Stimulated activated CD4-positive, alpha-beta T cell treated with anti-CD3 and anti-CD28 coated beads, TNF-alpha, amount 100 ng/mL, for 1 hour (primary cell): ENCODE measurements at places on chromosomes 4 and X.

DNA sequence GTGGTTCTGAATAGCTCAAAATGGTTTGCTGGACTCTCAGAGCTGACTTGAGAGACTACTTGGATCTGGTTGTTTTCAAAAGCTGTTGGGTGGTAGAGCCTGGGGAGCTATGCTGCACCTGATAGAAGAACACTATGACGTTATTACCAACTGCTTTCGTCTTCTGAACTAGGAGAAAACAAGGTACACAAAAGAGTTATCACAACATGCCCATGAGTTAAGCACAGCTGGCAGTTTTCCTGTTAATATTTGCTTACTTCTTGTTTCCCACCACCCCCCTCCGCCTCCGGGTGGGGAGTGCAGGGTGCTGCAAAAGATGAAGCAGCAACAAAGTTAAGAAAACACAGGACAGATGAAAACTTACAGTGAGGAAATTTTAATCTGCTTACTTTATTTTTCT, 69.1 kb downstream of the RASL11B start:
- no peak for DNase-seq

- no peak for DNase-seq
Observed at GRCh38 chr4:98385831-98386230, 124.6 kb downstream of the RAP1GDS1 start.

- no peak for DNase-seq
Observed at GRCh38 chr4:158630893-158631292, 40.8 kb downstream of the C4orf46 start.

- DNase-seq: no peak
Observed at GRCh38 chr4:31114816-31115215, 394.6 kb downstream of the PCDH7 start.

DNA sequence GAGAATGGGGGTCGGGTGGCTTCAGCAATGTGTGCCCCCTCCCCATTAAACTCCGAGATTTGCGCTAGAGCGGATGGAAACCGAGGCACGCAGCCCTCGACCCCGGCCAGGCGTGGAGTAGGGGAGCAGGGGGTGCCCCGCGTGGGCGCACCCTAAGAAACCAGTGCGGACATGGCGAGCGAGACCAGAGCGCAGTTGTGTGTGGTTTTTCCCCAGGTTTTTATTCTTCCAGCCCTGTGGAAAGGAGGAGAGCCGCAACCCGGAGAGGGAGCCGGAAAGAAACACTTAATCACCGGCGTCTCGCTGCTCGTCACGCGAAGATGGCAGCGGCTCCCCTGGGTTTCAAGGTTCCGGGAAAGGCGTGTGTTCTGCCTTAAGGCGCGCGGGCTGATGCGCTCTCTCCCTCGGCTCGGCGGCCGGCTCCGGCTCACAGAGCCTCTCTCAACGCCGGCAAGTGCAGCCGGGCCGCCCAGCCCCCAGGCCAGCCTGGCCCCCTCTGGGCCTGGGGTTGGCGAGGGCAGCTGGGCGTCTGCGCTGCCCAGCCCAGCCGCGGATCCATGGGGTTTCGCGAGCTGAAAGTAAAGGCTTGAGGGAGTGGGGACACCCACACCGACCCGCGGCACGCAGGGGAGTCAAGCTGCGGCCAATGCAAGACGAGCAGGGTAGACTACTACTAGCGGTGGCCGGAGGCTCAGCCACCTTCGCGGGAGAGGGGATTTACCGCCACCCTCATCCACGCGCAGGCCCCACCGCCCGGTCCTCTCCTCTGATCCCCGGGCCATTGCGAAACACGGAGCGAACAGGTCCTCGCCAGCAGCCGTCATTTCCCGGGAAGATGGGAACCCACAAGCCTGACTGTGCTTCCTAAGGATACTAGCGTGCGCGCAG, 74.0 kb upstream of the BCOR start:
- no peak for DNase-seq

GRCh38 chr4:87327136-87327535, 4.5 kb upstream of the HSD17B13 start:
- no peak for DNase-seq

DNA sequence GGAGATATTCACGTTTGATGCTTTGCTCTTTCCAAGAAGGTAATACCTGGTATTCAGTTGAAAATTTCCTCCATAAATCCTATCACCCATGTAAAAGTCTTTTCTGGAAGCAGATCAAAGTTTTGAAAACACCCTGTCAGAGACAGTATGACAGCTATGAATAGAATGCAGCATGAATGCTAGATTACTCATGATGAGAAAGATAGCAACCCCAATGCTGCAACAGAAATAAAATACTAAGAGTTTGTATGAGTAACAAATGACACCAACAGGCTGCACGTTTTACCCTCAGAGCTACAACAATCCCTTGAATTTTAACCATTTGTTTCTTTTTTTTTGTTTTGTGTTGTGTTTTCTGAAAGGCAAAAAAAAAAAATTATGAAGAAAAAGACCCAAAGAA, 108.6 kb downstream of the ARHGAP6 start:
- no peak for DNase-seq

GRCh38 chr4:169998981-169999380, 27.2 kb downstream of the MFAP3L start:
- no peak for DNase-seq

DNA sequence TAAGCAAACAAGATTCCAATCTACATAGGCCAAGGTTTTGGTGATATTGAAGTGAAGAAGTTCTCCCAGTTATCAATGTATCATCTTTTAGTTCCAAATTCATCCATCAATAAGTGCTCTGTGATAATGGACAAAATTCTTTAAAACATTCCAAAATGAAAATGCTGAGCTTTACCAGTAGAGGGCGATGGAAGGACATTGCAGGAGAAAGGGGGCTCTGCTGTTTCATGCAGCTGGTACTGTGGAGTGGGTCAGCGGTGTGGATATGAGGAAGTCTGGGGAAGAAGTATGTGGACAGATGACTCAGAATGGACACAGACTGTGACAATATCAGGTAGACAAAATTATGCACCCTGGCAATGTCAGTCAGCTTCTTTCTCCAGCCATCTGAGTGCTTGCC, 46.6 kb upstream of the HS6ST2 start:
- DNase-seq: no peak

- no peak for DNase-seq
Observed at GRCh38 chr4:34432706-34433105, 1811.6 kb downstream of the ARAP2 start.

GRCh38 chrX:26192204-26192603, at the start of gene MAGEB6:
MAGEB6 (plus strand) TSS chrX:26192440; CDS start chrX:26193847, 1,407 bp downstream.
- DNase-seq: no peak
